Retina (tissue), 1 donor: ENCODE measurements at places on chromosomes 11 and 22.

DNA sequence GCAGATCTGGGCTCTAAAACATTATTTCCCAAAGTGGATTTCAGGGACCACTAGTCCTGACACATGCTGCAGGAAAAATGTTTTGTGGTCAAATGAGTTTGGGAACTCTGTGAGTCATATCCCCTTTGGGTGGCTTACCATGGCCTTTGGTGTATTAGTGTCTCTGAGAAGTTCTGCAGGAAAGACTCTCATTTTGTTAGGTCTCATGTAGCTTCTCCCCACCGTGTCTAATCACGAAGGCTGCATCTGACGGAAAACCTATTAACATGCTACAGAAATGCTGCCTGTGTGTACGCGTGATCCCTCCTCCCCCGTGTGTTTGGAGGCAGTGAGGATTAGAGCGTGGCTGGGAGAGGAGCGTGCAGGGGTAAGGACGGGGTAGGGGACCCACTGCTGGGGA lies 191.7 kb downstream of the ST3GAL4 start:
- DNase-seq, result no peak

DNA sequence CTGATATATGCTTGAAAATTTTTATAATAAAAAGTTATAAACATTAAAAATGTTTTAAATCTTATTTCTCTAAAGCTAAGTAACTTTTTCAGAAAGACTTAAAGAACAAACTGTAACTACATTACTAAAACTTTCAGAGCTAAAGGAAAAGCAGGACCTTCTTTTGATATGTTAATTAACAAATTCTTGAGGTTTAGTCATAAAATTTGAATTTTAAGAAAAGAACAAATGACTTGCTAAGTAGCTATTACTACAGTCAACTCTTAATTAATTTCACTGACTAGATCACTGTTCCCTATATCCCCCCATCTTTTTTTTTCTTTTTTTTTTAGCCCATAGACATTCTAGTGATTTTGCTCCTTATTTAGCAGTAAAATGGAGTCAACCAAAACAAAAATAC lies 344.4 kb downstream of the LRRC4C start:
- DNase-seq, result no peak

DNA sequence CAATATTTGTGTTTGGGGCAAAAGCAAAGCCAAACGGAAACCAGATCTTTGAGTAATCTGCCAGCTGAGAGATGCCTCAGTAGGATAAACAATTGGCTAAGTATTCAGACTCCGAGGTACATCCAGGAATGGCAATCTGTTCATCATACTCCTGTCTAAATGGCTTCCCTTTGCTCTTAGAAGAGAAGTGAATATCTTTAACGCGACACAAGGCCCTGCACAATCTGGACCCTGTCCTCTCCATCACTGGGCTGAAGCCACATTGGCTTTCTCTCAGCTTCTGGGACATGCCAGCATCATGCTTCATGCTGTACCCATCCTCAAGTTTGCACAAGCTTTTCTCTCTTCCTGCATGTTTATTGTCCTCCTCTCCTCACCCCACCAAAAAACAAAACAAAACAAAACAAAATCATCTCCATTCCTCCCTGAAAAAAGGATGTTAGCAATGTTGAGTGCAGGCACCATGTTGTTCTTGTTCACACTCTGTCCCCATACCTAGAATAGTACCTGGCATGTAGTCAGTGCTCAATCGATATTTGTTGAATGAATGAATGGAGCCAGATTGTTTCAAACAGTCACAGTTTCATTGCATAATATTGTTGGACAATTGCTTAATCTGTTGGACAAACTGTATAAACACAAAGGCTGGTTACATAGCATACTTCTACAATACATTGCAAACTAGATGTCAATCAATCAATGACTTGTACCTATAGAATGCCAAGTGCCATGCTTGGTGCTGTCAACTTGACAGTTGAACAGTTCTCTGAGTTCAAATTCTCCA lies 38.2 kb upstream of the SESN3 start:
- no peak for DNase-seq

- DNase-seq, result no peak
Observed at GRCh38 chr22:39270280-39270679, 25.5 kb upstream of the PDGFB start.

DNA sequence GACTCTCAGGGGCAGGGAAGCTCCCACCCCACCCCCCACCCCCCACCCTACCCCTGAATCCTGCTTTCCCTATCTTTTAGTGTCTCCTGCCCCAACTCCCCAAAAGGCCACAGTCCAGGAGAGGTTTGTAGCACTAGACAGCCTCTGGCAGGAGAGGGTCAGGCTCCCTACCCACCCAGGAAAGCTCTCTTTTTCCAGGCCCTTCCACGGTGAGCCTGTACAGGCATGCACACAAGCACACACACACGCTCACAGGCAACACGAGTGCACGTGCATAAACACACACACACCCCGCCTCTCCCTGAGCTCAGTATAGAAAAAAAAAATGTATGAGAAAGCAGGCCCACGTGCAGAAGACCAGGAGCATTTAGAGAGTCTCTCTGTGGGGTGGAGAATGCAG lies 414.0 kb downstream of the MN1 start:
- no peak for DNase-seq

DNA sequence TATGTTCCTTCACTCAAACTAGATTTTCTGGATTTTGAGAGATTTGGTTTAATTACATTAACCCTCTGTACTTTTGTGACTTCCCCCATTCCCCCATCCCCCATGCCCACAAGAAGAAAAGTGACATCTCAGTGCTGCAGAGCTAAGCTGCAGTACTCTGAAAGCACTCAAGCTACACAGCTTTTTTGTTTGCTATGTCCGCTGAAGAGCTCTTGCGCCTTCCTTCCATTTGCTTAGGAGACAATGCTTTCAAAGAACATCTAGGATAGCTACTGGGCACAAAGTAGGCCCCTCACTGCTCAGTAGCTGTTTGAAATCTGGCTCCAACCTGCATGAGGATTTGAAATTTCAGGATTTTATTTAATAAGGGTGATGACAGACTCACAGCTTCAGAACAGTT lies 69.7 kb downstream of the SLC17A6 start:
- peak; percentile 36 for DNase-seq

DNA sequence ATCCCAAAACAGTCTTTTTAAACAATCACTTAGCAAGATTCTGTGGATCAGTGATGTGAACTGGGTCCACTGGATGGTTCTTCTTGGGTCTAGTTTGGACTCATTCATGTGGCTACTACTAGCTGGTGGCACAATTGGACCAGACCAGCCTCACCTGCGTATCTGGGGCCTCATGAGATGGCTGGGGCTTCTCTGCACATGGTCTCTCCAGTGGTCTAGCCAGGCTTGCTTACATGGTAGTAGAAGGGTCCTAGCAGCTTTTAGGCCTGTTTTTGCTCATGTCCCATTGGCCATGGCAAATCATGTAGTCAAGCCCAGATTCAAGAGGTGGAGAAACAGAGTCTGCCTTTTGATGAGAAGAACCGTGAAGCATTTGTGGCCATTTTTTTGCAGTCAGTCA lies 94.0 kb downstream of the RRAS2 start:
- DNase-seq, result no peak

GRCh38 chr11:69863544-69864200 lies 44.5 kb upstream of the FGF3 start:
- DNase-seq, result no peak

GRCh38 chr11:2273311-2273710 lies 2.9 kb upstream of the ASCL2 start:
- DNase-seq, result peak; percentile 0

GRCh38 chr11:38900211-38900610 lies 2302.2 kb upstream of the RAG2 start:
- DNase-seq, result no peak
